AG09309 (cell line): ENCODE measurements at places on chromosomes 7 and 10.
A peak's percentile ranks its signal among the peaks of the same experiment; 100 is the strongest.

GRCh38 chr10:69715156-69715898 is 85.3 kb downstream of the FAM241B start:
- DNase-seq = no peak

DNA sequence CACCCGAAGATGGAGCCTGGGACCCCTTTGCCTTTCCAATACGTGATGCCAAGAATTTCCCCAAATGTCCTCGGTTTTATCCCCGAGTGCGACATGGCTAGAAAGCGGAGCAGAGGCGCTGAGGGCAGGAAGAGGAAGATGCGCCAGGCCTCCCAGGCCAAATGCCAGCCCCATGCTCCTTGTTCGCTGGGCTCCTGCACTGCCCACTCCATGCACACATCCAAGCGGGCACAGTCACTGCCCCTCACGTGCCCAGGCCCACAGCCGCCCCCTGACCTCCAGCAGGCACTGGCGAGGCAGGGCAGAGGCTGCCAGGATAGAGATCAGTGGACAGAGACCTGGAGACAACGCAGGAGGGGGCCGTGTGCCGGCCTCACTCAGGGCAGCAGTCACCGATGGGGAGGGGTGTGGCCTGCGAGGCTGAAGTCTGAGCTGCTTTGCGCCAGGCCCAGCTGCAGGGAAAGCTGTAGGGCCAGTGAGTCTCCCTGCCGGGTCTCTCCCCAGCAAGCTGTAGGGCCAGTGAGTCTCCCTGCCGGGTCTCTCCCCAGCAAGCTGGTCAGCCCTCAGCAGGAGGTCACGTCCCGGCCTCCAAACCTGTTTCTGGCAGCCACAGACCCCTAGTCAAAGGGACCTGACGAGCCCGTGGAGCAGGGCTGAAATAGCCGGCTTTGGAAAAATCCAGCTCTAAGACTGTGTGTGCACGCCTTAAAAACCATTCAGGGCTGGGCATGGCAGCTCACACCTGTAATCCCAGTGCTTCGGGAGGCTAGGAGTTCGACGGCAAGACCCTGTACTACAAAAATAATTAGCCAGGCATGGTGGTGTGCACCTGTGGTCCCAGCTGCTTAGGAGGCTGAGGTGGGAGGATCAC is 100.6 kb upstream of the DIP2C start:
- no peak for DNase-seq

- DNase-seq = peak; percentile 13
Observed at GRCh38 chr10:99560277-99561126, 27.8 kb downstream of the NKX2-3 start.

DNA sequence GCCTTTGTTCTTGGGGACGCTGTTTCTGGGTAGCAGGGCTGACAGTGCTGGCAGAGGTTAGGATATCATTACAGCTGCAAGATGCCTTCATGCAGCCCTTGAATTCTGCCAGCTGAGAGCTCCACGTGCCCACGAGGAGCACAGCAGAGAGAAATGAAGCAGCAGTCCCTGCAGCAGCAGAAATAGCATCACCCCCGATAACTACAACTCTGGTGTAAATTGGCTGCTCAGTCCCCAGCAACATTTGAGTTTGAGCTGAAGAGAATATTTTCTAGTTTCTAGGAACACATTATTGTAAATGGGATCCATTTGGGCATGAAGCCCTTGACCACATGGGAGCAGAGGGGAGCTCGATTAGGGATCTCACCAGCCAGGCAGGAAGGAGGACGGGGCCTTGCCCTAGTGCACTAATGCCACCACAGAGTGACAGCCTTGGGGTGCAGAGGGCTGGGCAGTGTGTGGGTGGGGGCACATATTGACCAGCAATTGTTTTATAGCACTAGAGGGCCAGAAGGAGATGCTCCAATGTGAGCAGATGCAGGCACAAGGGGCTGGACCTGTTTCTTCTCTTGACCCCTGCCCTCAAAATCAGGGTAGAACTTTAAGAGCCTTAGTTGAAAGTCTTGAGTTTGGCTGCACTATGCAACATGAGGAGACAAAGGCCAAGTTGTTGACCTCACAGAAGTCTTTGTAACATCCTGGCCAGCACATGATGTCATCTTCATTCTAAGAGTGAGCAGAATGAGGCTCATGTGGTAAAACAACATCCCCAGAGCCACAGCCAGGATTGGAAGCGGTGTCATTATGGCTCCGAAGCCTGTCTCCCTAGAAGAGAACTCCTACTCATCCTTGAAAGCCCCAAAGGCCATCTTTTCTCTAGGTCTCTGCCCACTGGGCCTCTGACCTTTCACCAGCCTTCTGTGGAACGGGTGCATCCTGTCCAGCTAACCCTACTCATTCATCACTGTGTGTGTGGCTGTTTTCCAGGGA is 52.6 kb downstream of the ADCY1 start:
- no peak for DNase-seq

DNA sequence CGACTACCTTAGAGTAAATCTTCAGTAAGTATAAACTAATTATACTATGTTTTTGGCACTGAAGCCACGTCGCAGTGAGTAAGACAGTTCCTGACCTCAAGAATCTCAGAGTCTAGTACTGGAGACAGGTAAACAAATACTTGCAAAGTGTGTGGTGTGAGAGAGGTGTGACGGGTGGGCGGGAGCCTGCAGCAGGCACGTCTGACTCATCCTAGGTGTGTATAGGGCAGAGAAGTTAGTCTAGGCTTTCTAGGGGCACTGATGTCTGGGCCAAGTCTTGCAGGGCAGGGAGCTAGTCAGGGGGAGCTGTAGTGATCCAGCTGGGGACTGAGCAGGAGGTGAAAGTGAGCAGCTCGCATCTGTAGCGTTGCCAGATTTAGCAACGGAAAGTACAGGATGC is 35.9 kb upstream of the SFTPD start:
- DNase-seq = no peak

DNA sequence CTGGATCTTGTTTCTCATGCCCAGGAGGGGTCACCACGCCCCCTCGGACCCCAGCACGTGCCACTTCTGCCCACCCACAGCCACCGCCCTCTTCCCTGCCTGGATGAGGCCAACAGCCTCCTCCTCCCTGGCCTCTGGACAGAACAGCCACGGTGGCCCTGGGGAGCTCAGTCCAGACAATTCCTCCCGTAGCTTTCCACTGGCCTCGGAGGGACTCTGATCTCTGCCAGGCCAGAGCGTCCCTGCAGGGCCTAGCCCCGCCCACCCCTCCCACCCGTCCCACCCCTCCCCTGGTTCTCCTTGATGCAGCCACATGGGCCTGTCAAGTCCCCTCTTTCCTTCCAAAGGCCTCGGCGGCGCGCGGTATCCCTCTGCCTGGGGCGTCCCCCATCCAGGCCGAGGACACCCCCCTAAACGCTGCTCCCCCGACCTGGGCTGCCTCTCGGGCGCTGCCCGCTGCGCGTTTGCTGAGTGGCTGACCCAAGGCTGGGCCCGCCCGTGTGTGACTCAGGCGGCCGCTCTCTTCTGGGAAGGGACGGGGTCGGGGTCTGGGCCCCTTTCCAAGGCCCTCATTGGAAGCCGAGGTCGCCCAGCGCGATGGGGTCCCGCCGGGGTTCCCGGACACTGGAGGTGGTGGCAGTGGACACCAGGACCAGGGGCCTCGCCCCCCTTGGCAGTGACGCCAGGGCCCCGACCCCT is 557 bp downstream of the TMEM120A start:
- no peak for DNase-seq

DNA sequence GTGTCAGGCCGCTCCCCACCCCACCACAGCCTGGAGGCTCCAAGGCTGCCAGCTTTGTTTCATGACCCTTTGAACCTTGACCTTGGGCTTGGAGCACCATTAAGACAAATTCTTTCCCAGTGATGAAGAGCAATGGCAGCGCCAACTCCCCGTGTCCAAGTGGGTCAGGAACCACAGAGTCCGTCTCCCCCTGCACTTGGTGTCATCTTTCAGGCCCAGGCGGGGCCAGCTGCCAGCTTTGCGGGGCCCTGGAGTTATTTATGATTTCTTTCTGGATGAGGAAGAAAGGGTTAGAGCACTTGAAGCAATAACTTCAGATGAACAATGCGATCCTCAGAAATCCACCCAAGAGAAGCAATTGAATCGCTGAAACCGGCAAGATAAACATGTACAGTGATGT is 110.8 kb downstream of the MYL10 start:
- no peak for DNase-seq

GRCh38 chr10:52883996-52884871 is 111.7 kb upstream of the MBL2 start:
- DNase-seq = no peak

- DNase-seq = no peak
Observed at GRCh38 chr10:1978584-1978983, 241.3 kb upstream of the ADARB2 start.

DNA sequence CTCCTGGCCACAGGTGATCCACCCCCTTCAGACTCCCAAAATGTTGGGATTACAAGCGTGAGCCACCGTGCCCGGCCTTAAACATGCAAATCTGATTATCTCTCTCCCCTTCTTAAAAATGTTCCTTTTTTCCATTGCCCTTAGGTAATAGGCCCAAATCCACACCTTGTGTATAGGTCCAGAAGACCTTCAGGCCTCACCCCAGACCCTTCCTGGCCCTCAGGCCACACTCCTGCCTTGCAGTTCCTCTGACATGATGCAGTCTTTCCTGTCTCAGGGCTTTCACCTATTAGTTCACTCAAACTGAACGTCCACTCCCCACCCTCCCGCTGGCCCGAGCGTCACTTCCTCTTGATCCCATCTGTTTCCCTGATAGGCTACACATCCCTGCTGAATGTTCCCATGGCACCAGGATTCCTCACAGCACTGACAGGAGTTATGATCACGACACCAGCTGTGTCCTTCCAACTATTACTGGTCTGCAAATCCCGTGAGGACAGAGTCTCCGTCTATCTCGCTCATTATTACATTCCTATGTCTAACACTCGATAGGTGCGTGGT is 46.4 kb downstream of the DENND2A start:
- DNase-seq = no peak

- DNase-seq = no peak
Observed at GRCh38 chr7:26900251-26900650, 35.9 kb upstream of the SKAP2 start.

- DNase-seq = no peak
Observed at GRCh38 chr10:13078912-13079775, 20.8 kb upstream of the OPTN start.

GRCh38 chr10:34687434-34688210 is 127.5 kb downstream of the PARD3 start:
- no peak for DNase-seq

DNA sequence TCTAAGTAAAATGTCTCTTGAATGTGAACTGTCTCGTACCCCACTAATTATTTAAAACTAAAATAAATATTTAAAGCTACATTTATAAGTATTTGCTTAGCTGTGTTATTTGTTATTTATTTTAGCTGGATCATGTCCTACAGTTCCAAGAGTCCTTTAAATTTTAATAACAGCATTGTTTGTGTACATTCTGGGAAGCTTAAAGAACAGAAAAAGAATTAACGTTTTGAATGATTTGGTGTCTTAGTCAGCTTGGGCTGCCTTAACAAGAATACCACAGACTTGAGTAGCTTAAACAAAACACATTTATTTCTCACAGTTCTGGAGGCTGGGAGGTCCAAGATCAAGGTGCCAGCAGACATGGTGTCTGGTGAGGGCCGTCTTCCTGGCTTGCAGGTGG is 107.4 kb downstream of the ITIH5 start:
- no peak for DNase-seq

DNA sequence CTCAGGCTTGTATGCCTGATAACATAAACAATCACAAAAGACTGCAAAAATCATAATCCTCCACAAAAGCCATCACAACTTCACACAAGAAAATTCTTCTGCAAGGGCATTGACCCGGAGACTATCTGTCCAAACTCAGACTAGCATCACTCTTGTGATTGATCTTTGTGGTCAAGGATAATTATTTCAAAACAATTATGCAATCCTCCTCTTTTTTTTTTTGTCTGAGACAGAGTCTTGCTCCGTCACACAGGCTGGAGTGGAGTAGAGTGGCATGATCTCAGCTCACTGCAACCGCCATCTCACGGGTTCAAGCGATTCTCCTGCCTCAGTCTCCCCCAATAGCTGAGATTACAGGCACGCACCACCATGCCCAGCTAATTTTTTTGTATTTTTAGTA is 22.2 kb downstream of the CDNF start:
- DNase-seq = no peak

DNA sequence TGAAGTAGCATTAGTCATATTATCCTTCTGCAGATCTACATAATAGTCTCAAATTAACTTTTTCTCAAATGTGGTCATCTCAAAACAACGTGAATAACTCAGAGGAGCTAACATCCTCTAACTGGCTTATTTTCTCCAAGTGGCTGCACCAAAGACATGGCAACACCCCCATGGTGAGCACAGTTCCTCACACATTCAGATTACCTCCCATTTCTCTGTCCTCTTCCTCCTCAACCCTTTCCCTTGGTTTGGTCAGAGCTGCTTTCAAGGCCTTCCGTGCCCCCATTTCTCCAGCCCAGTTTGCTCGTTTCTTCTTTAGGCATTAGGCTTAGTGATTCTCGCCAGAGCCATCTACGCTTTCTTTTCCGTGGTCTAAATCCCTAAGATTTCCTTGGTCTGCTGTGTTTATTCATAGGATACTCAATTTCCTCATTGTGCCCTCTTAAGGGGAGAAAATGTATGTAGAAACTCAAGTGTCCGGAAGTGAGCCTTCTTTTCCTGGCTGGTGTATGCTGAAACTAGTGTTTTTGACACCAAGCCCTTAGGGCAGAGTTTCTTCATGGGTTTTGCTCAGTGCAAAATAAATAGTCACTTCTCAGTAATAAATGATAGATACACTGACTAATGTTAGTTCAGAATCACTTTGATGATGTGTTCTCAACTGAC is 2.6 kb downstream of the MET start:
- no peak for DNase-seq

DNA sequence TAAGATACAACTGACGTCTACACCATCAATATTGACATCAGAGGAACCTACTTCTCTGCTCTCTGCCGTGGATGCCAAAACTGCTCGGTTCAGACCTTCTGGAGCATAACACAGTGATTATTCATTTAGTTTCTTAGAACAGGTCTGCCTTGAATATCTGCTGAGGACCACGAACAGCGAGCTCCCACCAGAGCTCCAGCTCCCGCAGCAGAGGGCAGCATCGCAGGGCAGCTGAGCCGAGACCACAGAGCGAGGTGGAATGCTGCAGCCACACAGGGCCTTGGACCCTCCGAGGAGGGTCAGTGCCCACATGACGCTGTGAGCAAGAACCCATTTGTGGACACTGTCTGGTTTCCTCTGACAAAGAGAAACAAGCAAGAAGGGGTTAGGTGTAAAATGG is 6.8 kb downstream of the VIPR2 start:
- no peak for DNase-seq

DNA sequence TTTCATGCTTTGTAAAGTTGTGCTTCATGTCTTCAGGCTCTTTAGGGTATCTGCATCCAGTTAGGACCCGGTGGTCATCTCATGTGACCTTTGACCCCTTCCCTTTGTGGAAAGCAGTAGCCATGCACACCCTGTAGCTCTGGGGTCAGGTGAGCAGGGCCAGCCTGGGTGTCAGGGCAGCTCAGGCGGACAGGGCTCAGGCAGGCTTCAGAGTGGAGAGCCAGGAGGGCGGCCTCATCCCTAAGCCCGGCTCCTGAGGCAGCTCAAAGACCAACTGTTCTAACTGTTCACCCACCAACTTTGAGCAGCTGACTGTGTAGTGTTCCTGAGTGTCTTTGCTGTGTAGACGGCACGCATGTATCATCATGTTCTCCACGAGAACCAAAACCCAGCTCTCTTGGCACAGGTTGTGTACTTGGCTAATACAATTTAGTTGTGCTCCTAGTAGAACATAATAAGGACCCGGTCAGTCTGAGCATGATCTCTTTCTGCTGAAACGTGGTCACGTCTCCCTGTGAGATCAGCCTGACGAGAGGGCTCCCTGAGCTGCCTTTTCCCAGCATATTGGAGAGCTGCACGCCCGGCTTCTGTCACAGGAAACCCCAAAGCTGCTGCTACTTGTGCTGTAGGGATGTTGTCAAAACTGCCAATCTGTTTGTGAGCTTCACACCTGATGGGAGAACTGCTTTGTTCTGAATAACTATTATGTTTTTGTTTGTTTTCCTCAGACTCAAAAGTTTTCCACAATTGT is 30.0 kb downstream of the EEPD1 start:
- no peak for DNase-seq
